ENCODE measurements at places on chromosomes 4 and X.

DNA sequence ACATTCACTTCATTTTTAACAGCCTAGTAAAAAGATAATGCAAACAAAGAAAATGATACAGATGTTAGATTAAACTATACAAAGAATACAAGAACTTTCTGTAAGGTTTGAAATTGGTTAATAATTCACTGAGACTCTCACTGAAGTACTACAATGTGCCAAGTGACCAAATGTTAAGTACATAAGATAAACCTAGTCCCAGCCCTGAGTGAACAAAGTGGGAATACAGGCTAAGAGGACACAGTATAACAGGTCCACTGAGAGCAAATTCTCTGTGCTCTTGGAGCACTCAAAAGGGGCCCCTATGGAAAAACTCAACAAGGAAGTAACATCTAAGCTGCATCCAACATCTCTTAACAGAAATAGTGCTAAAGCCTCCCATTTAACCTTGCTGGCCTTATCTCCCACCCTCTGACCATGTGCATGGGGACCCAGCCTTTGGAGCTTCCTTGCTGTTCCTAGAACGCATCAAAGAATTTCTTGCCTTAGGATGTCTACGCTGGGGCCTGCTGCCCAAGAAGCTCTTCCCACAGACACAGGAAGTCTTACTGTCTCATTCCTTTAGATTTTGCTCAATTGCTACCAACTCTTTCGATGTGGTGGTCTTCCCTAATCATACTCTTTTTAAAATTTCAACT, 113.4 kb downstream of the ZAR1 start:
- DNase-seq, result no peak

DNA sequence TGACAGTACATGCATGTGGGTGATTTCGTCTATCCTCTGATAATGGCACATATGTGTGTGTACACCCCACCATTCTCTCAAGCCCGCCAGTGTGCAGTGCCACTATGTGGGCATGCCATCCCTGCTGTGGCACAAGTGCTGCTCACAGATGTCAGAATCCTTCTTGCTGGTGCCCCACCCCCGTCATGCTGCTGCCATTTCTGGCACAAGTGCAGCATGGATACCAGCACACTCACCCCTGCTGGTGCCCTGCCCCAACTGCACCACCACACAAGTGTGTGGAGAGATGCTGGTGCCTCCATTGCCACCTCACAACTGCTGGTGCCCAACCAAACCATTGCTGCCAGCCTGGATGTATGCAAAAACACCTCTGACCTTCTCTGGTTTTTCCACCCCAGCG, 1133.8 kb downstream of the TECRL start:
- no peak for DNase-seq

DNA sequence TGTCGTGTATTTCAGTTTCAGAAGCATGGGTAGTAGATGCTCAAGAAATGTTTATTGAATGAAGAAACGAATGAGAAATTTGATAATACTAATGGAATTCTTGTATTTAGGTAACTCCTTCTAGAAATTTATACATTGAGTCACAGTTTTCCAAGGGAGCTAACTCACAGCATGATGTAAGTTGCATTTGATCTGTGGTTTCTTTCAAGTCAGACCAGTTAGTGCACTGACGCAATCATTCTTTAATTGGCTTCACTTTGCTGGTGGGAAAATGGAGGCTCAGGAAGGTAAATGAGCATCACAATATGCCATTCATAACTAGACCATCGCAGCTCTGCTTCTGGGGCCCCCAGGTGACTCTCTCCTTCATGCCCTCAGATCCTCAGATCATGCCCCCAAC, 17.3 kb upstream of the CWH43 start:
- no peak for DNase-seq

DNA sequence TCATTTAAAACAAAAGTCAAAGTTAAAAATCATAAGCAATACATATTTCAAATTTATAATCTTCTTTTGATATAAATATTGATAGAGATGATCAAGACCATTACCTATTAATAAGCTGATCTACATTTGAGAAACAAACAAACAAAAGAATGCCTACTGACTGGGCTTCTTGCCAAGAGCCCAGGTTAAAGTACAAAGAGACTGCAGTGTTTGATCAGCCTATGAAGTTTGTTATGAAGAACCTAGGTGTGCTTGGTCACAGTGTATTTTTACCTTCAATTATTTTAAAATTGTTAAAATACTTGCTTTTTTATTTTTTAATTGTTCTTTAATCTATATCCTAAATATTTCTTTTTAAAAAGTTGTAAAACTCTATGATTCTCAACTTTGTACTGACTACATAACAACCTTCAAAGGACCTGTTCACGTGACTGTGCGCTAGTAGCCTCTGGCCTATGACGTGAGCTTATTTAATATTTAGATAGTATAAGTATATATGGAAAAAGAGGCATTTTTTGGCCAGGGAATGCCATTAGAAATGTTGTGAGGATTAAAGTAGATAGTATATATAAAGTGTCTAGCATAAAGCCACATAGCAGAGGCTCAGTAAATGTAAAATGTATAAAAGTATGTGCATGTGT, 11.4 kb upstream of the SLC39A8 start:
- no peak for DNase-seq

GRCh38 chr4:15781427-15782095, 3.4 kb downstream of the CD38 start:
- no peak for DNase-seq

DNA sequence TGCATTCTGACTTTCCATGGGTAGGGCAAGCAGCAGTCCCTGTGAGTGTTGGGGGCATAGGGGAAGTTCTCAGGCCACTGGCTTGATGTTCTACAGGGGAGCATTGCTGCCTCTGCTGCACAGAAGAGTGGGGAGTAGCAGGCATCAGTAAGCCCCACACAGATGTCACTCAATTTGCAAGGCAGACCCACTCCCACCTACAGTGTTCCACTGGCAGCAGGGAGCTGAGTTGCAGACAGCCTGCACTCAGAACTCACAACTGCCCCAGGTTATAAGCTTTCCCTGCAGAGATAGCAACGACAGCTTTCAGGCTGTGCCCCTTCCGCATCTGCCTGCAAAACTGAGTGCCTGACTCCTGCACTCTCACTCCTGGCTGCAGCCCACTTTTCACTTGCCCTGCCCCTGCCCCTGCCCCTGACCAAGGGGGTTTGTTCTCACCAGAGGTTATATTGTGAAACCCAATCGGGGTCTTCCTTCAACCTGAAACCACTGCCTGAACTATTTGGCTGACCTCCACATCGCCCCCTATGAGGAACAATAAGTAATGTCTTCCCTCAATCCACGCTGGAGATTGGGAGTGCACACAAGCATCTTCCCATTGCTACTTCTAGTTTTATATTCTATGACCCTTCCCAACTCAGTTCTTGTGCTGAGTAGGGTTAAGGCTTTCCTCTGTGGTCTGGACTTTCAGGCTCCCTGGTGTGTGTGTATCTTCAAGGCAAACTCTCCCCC, 227.4 kb upstream of the CXorf51B start:
- DNase-seq, result no peak

GRCh38 chrX:35726176-35726575, 72.0 kb upstream of the MAGEB16 start:
- DNase-seq, result no peak

DNA sequence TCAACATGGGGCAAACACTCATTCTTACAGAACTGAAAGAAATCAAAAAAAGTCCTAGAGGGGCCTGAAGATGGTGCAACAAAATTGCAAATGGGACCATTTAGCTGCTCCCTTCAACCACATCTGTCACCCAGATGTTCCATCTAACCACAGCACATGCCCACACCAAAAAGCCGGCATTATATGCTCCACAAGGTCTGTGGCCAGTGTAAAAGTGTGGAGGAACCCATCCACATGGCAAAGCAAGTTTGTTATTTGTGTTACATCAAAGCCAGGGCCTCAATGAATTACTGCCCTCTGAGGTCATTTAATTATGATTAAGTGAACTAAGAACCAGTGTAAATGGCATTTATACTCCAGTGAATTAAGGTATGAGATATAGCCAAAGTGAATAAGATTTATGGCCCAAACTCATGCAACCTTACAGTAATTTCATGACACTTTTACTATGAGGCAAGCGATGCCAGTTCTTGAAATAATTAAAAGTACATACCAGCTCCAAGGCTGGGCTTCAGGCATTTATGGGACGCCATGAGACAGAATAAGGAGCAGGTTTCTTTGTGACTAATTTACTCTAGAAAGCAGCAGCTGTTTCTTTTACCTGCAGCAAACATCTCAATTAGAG, 48.7 kb upstream of the FGF16 start:
- no peak for DNase-seq

DNA sequence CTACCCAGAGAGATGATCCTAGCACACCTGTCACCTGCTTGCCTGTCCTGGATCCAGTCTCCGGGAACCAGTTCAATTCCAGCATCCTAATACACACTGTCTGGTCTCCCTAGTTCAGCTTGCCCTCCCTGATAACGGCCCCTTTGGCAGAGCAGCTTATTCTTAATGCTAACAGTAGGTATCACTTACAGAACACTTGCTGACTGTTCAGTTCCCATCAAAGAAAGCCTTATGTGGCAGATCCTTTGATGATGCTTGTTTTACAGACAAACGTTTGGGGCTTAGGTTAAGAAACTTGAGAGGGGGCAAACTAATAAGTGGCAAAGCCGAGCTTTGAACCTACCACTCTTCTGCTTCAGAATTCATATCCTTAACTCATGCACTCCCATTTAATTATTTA, 890 bp downstream of the RASSF6 start:
- DNase-seq, result no peak

DNA sequence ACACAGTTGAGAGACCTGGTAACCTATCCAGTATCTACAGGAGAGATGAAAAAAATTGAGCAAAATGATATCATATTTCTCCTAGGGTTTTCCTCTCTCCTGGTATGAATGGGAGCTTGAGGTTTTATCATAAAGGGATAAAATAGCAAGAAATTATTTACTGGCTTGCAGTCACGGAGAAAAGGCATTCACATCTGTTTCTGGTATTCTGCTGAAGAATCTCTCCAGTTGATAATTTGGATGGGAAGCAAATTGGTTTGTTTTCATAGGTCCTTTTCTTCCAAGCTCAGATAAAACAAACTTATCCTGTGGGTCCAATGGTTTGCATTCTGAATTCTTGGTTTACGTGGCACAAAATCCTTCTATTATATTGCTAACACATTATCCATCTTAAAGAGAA, 83.1 kb upstream of the GYPA start:
- DNase-seq, result no peak

DNA sequence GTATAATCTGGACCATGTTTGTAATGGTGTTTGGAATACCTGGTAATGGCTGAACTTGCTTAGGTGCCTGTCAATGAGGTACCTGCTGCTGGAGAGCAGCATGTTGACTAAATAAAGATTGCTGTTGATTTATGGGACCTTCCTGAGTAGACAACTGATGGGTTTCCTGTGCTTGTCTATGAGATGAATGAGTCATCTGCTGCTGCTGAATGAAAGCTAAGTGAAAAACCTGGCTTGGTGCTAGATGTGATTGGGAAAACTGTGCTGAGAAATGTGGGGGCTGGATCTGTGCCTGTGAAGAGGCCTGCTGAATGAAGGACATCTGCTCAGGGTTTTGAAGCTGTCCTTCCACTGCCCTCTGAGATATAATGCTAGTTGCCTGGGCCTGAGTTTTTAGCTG, 69.6 kb downstream of the WNK3 start:
- DNase-seq, result no peak

DNA sequence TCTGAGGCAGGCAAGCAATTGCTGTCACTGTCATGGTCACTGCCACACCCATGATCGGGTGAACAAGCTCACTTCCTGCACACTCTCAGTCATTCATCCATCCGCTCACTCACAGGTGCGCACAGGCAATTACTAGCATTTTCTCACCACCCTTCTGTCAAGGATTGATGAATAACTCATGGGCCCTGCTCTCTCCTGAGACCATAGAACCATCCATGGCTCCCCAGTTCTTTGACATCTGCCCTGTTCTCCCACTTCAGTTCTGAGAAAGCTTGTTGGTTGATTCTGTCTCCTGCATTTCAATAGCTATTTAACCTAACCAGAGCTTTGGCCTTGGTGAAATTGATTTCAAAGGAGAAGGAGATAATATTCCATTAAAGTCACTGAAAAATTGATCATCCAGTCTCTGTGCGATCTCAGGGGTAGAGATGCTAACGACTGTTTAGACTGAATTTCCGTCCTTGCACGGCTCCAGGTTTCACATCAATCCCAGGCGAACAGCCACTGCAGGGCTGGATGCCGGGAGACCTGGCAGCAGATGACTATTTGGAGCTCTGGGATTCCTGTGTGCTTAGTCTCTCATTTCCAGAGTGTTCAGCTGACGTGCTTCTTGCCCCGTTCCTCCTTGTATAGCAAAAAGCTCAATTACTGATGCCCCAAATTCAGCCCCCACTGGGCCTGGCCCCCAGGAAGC, 36.9 kb upstream of the ADRA2C start:
- no peak for DNase-seq

DNA sequence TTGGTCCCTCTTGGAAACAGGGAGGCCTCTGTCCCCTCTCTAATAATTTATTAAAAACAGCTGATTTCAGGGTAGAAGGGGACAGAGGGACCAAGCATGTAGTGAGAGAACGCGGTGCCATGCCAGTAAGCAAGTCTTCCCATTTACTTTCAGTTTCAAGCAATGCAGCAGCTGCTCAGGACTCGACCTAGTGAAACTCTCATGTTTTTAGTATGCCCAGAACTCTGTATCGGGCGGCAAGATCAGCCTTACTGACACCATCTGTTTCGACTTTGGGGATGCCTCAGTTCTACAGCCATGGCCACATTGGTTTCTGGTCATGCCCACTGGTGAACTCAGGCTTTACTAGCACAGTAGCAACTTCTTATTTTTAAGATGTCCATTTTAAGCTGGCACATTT, 40.6 kb downstream of the ZNF81 start:
- DNase-seq, result no peak

DNA sequence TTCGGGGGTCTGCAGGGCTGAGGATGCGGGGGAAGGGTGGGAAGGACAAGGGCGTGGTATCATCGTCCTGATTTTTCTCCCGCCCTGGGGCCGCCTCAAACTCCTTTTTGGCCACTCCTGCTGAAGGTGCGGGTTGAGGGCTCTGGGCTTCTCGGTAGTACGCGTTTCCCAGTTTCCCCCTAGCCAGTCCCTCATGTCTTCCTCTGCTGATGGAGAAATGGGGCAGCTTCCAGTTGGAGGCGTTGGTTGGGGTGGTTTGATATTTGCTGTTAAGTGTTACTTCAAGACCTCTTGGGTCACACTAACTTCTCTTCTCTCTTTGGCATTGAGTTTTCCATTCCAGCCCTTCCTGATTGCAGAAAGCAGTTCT, 482 bp downstream of the GSTCD start:
- no peak for DNase-seq

DNA sequence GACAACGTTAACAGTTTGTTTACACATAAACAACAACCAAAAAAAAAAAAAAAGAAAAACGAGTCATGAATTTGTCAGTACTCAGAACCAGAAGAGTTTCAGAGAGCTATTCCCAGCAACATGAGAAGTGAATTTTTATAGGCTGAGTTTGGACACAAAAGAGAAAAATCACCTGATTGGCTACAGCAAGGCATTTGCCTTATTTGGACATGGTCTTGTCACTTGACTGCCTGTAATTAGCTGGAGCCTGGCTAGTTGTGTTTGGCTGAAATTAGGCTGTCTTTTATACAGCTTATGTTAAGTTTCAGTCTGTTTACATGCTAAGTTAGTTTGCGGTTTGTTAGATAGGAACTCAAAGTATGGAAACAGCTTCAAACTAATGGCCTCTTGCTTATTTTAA, 880 bp upstream of the TEX13A start:
- DNase-seq, result no peak
